ENCODE measurements at places on chromosomes 2 and 18. TPM values are rescaled to one million over a fixed set of nuclear protein-coding genes. Genes with fewer than 3 reads are reported as not detected.

DNA sequence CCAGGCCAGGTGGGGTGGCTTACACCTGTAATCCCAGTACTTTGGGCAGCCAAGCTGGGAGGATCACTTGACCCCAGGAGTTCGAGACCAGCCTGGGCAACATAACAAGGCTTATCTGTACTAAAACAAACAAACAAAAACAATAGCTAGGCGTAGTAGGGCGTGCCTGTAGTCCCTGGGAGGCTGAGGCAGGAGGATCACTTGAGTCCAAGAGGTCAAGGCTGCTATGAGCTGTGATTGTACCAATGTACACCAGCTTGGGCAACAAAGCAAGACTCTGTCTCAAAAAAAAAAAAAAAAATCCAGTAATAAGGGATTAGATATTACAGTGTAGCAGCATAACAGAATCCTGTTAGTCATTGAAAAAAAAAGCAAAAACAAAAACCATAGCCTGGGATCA lies 223.2 kb upstream of the FOSL2 start:
- no peak for DNase-seq

GRCh38 chr2:82814146-82814545 lies 1644.9 kb downstream of the SUCLG1 start:
- no peak for DNase-seq

- DNase-seq = no peak
These were observed 368.9 kb upstream of the MEIS1 start for GRCh38 chr2:66066032-66066431.

ASB18 gene
- total RNA-seq = not detected

DNA sequence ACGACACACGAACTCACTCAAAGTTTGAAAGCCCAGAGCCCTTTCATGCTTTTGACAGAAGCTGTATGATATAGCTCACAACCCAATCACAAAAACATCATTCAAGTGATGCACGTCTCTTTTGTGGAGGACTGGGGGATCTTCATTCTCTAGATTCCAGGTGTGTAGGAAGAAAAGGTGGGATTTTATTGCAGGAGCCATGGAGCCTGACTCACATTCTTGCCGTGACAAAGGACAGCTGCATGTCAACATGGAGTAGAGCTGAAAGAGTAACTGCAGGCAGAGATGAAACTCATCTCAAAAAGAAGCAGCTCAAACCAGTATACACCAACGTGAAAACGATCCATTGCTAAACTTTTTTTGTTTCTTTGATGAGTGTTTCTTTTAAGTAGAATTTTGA lies 50.9 kb upstream of the PDE1A start:
- no peak for DNase-seq

GRCh38 chr2:20615068-20615465 lies 35.8 kb downstream of the HS1BP3 start:
- DNase-seq = no peak

DNA sequence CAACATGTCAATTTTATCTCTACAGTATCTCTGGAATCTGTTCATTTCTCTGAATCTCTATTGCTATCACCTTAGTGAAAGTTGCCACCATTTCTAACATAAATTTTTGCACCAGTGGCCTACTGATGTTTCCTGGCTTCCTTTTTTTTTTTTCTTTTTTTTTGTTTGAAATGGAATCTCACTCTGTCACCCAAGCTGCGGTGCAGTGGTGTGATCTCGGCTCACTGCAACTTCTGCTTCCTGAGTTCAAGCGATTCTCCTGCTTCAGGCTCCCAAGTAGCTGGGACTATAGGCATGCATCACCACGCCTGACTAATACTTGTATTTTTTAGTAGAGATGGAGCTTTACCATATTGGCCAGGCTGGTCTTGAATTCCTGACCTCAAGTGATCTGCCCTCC lies 35.1 kb downstream of the KCNJ13 start:
- DNase-seq = no peak

SLC8A1 gene
- 57.0 TPM for total RNA-seq

DNA sequence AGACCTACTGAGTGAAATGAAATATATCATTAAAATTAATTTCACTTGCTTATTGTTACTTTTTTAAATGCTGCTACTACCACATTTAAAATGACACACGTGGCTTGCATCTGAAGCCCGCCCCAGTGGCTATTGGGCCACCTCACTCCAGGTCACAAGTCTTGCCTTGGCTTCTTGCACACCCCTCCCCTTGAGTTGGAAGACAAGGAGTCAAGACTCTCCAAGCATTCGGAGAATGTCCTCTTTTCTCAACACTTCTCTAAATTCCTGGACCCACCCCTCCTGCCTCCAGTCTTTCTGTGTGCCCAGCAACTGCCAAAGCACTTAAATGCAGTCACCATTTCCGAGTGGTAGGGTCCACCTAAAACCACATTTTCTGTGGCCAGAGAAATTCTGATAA lies 73.4 kb downstream of the ZBTB7C start:
- DNase-seq = no peak

GRCh38 chr2:74739129-74739528 lies 85.1 kb downstream of the SEMA4F start:
- no peak for DNase-seq

MCEE gene
- 11.1 TPM for total RNA-seq

GRCh38 chr2:19127616-19128015 lies 230.8 kb downstream of the OSR1 start:
- DNase-seq = no peak

DNA sequence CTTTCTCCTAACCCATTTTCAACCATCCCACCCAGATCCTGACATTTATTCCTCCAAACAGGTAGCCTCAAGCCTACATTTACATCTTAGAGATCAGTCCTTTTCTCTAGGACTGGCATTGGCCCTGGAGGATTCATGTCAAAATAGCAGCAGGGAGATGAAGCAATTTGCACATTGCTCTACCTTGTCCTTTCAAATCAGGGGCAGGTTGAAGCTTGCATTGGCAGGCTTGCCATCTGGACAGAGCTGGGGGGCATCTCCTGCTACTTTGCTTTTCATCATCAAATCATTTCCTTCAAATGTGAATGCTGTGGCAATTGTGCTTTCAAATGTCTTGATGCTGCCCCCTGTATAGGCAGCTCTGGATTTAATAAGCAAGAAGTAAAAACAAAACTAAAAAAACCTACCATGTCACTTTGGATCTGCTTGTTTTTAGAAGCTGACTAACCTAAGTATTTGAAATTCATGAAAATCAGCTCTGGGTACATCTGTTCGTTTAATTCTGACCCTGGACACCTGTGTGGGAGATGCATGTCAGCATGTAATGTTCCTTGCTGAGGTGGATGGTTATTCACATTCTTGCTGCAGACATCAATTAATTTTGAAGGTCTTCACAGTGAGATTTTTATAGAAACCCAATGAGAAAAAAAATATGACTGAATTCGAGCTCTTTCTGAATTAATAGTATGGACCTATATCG lies 47.9 kb downstream of the KIF5C start:
- no peak for DNase-seq

NDC80 gene
- total RNA-seq = 15.3 TPM

DNA sequence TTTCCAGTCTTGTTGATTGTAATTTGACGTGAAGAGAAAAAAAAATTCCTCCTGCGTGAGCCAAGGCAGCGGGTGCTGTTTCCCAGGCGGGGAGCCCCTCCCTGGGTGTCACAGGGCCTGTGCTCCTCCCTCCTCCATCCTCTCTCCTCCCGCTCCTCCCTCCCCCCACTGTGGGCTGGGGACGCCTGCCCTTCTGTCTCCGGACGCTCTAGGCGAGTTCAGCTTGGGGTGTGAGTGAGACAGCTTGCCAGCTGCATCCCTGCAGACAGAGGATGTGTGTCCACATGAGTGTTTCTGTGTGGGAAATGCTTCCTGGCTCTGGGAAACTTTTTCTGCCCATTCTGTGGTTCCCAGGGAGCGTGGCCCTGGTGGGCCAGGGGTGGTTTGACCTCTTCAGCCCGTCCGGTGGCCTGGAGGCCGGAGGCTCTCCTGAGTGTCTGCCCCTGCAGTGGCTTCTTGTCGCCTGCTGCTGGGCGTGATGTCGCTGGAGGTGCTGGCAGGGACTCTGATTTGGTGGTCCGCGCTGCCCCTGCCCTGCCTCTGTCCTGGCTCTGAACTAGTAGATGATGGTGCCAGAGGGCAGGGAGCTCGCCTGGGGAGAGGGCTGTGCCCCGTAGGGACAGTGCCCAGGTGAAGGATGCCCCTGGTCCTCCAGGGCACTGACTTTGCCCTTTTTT lies 96.4 kb downstream of the USP40 start:
- DNase-seq = no peak

GRCh38 chr2:129396980-129397599 lies 582.4 kb upstream of the RAB6C start:
- DNase-seq = no peak

UGT1A6 gene
- total RNA-seq = not detected

DNA sequence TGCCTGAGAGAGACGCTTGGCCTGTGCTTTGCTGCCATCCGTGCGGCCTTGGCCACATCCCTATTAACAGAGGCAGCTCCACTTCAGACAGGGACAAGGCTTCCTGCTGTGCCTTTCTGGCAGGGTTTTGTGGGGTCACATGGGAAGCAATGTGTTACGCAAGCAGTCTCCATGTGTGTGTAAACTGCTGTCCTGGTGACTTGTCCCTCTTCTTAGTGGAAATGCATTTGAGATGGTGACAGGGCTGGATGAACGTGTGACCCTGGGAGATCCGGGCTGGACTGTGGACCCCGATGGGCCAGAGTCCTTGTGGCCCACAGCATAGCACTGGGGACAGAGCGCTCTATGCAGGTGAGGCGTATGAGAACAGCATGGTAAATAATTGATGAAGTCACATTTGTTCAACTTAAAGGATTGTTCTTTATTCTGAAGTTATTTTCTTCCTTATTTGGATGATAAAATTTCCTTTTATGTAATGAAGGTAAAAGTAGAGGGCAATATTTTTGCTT lies 23.2 kb downstream of the ASB1 start:
- DNase-seq = peak; percentile 51

- no peak for DNase-seq
These were observed 34.0 kb downstream of the PIGN start for GRCh38 chr18:62152844-62153243.

- no peak for DNase-seq
These were observed 50.4 kb downstream of the PLEKHA3 start for GRCh38 chr2:178530625-178531142.

GRCh38 chr2:133838642-133839365 lies 270.5 kb upstream of the NCKAP5 start:
- DNase-seq = no peak

DNA sequence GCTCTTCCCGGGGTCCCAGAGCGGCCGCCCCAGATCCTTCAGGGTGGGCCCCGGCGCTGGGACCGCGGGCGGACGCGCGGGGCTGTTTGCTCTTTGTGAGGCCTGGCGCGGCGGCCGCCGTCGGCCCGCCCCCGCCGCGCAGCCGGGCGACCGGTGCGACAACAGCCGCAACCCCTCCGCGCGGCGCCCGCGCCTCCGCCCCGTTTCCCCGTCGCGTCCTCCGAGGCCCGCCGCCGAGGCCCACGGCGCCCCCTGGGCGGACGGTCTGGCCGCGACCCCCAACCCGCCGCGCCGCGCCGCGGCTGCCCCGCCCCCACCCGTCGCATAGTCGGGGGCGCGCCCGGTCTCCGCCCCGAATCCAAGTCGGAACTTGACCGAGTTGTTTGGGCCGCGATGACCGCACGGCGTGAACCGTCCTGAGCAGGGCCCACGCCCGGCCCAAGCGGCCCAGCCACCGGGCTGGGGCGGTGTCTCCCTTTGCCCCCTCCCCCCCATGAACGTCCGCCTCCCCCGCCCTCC lies 448 bp downstream of the YPEL5 start:
- no peak for DNase-seq

CD8B gene
- not detected for total RNA-seq

GRCh38 chr2:61620244-61621159 lies 82.3 kb upstream of the XPO1 start:
- peak; percentile 88 for DNase-seq

SPC25 gene
- 2.0 TPM for total RNA-seq

CRYGD gene
- not detected for total RNA-seq

- no peak for DNase-seq
These were observed 1.0 kb downstream of the SP5 start for GRCh38 chr2:170715932-170716777.

GRCh38 chr2:106010818-106011355 lies 183.2 kb downstream of the UXS1 start:
- no peak for DNase-seq

DNA sequence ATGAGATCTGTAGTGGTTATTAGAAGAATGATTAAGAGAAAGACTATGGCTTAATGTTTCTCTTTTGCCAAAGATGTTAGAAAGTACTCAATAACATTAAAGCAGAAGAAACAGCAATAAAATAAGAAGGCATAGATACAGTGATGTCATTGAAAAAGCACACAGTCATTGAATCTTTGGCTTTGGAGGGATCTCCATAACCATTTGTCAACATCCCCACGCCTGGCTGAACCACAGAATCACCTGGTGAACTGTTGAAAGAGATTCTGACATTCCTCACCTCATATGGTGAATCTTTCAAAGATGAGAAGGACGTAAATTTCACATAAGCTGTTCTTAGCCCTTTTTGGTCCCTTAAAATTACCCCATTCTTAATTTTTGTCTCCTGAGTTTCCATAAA lies 324.6 kb upstream of the NRP2 start:
- no peak for DNase-seq

DNA sequence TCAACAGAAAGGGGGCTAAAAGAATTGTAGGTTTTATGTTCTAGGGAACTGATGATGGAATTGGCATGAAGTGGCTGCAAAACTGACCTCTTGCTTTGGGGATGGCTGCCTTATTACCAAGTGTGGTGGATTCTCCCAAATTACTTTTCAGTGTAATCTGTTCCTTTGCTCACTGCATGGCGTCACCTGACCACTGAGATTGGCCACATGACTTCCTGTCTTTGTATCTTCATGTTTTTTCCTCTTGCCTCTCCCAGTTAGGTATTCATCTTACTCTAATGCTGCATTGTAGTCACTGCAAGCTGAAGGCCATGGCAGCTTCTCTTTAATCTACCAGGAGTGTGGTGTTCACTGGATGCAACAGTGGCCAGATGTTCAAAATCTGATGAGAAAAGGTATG lies 257.7 kb upstream of the TNP1 start:
- DNase-seq = no peak

UGT1A4 gene
- not detected for total RNA-seq

KLHL41 gene
- 0.28 TPM for total RNA-seq

- peak; percentile 48 for DNase-seq
These were observed 7.3 kb upstream of the MTLN start for GRCh38 chr2:110219496-110220189.

DNA sequence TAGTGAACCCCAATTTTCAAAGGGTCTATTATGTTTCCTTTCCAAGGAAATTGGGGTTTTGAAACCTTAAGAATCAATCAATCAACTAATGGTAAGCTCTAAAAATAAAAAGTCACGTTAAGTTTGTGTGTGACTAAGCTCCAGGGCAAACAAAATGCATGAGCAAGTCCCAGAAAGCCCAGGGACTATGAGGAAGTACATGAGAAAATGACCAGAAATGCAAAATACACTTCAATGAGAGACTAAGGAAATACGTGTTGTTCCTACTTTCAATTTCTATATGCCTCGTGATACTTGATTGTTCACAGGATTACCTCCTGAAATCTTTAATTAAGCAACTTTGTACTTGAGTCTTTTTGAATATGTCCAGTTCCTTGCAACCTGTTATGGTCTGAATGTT lies 684.4 kb upstream of the SYT4 start:
- no peak for DNase-seq

COLEC11 gene
- 0.28 TPM for total RNA-seq

MAP3K20 gene
- 84.4 TPM for total RNA-seq

All from IMR-90 (cell line).